ENCODE measurements at places on chromosomes 6 and 20.

GRCh38 chr6:33863084-33863483, 59.3 kb upstream of the MLN start:
- no peak for DNase-seq

GRCh38 chr20:1362484-1362883, 30.4 kb downstream of the FKBP1A start:
- no peak for DNase-seq

DNA sequence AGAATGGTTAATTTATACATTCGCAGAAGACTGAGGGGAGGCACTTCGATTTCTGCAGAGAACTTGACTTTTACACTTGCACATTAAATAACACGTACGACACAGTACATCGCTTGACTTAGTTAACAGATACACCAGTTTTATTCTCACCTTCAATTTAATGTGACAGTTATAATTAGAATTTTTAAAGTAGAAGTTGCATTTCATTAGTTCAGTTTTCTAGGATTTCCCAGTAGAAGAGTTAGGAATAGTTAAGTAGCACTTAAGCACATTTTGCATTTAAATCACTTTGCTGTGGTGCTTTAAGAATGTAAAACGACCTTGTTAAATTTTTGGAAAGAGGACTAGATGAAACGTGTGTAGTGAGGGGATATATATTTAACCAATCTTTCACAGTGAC, 1.6 kb upstream of the BEND3 start:
- DNase-seq = no peak

DNA sequence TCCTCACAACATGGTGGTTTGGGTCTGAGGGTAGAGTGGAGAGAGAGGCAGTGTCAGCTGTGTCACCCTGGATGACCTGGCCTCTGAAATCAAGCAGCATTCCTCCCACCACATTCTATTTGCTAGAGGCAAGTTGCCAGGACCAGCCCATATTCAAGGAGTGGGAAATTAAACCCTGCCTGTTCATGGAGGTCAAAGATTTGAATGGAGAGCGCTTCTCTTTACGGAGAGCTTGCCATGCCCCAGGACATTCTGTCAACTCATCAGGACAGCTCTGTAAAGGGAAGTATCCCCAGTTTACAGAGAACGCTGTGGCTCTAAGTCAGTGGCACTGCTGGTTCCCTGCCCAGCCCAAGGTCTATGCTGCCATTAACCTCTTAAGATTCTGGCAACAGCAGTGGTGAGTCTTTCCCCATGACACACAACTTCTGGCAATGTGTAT, 90.0 kb upstream of the INSM1 start:
- no peak for DNase-seq

- peak; percentile 77 for DNase-seq
These were observed 39.7 kb downstream of the BCAS4 start for GRCh38 chr20:50834599-50835005.

DNA sequence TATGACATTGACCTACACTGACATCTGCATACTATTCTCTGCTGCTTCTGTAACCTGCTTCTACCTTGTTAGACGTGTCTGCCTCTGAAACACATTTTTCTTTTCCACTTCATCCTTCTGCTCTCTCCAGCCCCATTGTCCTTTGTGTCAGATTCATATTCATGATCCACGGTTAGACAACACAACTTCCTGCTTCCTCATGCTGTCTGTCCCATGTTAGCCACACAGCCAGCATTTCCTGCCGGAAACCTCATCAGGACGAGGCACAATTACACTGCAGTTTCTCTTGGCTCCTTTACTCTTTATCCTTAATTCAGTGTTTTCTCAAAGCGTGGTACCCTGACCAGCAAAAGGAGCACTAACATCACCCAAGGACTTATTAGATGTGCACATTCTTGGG, 150.2 kb downstream of the TBC1D7 start:
- no peak for DNase-seq

DNA sequence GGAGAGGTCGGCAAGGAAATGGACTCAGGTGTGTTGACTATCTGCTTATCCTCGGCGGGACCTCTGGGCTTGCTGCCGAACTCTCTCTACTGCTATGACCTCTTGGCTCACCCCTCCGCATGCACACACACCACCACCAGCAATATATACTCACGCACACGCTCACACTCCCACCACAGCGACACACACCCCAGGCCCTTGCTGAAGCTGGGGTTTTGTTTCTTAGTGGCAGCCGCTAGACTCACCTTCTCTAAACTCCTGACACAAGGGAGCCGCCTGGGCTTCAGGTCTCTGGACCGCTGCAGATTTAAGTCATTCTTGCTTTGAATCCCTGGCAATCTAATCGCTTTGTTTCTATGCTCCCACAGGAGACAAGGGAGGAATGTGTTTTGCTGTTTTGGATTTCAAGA, 59.4 kb upstream of the BACH2 start:
- DNase-seq = no peak

- DNase-seq = no peak
These were observed 69.8 kb downstream of the CDC40 start for GRCh38 chr6:110250058-110250457.

GRCh38 chr6:146335336-146335735, 208.3 kb upstream of the RAB32 start:
- no peak for DNase-seq

DNA sequence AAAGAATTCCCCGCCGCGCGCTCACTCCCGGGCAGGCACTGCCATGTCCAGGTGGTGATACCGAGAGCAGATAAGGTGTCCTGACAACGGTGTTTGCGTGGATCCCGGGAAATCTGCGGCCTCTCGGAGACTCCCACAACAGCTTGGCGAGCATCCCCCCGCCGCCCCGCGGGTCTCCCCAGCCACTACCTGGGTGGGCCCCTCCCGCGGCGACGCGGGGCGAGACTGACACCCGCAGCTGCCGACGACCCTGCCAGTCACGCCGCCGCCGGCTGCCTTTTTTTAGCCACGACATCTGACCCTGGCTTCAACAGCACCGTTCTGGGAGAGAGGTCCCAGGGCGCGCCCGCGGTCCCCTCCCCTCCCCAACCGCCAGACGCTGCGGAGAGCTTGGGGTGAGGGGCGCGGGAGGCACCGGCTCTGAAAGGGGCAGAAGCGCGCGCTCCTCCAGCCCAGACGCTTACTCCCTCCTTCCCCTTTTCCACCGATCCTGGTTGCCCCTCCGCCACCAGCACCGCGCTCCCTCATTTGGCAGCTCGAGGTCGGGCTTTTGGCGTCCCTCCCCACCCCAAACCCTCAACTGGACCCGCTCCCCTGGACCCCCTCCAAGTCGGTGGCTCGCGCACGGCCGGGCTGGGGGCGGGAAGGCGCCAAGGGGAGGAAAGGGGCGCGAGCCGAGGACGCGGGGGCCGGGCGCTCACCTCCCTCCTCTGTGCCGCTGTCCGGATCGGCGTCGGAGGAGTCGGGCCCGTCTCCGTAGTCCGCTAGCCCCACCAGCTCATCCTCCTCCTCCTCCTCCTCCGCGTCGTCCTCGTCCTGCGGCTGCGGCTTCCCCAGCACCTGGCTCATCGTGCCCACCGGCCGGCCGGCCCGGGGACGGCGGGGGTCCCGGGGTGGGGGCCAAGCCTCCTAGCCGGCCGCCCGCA, 665 bp downstream of the RRAGD start:
- no peak for DNase-seq
